Stimulated activated CD4-positive, alpha-beta T cell treated with anti-CD3 and anti-CD28 coated beads, Interleukin-15, amount 100 ng/mL, for 1 hour (primary cell): ENCODE measurements at places on chromosomes 5 and 9.

DNA sequence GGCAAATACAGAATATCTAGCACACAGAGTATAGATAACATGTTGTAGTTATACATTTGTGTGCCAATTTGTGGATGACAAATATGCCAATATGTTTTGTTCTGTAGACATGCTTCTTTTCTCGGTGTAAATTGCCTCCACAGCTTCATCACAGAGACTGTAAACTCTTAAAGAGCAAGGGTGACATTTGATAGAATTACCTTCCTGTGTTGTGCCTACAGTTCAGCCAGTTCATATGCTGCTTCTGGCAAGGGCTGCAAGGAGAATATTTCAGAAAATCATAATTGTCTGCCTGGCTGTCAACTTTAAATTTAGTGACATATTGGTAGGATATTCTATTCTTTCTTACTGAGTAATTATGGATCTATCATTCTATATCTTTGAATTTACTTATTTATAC, 155.1 kb downstream of the MAT2B start:
- no peak for DNase-seq

DNA sequence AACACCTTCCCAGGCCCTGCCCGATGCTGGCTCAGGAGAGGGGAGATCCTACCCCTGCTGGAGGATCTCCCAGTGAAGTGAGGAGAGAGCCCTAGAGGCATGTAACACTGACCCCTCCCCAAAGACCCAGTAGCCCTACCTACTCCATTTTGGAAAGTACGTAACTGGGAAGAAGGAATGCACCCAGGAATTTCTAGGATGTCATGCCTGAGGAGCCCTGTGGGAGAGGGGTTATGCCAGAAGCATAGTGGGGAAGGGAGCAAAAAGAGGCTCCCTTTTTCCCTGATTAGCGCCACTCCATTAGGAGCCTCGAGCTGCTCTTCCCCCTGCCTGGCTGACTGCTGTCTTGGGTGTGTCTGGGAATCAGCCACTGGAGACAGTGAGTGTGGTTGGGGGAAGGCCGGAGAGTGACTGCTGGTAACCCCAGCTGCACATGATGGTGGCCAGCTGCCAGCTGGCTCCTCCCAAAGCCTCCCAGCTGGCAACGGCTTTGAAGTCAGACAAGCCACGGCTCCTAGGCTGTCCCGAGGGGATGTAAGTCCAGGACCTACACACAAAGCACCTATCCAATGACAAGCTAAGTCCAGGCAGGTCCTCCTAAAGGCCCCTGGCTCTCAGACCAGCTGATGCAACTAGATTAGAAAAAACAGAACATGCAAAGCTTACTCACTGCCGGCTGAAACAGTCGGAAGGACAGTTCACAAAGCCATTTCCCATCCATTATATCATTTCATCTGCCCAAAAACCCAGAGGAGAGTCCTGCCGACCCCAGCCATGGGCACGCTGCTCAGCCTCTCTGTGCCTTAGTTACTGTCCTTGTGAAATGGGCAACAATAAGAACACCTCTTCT, 136.5 kb upstream of the ABCA1 start:
- no peak for DNase-seq

DNA sequence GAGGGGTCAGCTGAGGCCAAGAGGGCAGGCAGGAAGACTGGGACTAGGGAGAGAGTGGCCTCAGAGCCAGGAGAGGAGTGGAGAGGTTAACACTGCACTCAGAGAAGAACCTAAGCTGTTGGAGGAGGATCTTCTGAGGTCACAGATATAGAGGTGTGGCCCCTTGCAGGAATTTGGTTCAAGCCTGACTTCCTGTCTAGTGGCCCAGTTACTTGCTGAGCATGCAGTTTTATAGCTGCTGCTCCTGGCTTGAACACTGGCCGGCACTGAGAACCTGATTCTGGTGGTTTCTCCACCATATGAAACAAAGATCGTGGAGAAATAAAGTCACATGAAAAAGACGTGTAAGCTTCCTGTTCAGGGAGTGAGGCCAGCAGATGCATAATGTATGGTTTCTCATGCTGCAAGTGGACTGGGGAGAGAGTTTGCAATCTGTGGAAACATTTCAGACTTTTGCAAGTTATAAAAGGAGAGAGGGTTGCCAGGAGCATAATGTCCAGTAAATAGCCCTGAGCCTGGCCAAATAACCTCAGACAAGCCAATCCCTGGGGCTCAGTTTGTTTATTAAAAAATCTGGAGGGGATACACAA, 82.6 kb downstream of the GALNT10 start:
- DNase-seq: no peak

DNA sequence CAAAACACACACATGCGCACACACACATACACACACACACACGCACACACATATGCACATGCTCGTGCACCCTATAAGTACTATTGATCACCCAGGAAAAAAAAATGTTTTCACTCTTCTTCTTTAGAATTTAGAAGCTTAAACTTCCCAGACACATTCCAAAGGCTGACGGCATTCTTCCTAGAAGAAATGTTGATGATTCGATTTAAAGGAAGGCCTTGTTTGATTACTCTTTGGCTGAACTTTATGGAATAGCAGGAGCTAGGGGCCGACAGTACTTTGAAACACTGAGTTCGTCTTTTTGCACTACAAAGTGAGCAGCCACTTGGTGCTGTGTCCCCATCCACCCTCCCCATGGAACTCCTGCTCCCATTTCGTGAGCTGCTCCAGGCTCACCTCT, 113.2 kb downstream of the EGFLAM start:
- no peak for DNase-seq

GRCh38 chr9:68552700-68553476, 12.2 kb upstream of the TMEM252 start:
- no peak for DNase-seq

- DNase-seq: no peak
Observed at GRCh38 chr9:93711002-93711401, 134.6 kb downstream of the PHF2 start.

DNA sequence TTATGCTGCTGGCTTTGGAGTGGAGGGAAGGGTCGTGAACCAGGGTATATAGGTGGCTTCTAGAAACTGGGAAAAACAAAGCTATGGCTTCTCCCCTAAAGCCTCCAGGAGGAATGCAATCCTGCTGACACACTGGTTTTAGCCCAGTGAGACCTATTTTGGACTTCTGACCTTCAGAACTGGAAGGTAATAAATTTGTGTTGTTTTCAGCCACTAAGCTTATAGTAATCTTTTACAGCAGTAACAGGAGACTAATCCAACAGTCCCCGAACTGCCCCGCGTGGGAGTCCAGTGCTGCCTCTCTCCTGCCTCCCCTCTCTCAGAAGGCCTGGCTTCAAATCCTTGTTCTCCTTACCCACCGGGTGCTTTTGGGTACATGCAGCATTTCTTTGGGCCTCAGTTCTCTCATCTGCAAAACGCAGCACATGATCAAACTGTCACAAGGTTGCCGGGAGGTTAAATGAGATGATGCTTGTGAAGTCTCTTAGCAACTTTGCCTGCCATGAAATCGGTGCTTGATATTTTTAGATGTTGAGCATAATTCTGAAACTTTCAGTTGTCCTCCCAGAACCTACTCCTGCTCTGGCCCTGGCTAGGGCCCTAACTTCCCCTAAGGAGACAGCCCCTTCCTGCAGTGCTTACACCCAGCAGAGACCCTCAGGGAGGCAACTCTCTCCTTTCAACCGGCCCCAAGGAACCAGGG, 127.3 kb upstream of the BOD1 start:
- DNase-seq: no peak

DNA sequence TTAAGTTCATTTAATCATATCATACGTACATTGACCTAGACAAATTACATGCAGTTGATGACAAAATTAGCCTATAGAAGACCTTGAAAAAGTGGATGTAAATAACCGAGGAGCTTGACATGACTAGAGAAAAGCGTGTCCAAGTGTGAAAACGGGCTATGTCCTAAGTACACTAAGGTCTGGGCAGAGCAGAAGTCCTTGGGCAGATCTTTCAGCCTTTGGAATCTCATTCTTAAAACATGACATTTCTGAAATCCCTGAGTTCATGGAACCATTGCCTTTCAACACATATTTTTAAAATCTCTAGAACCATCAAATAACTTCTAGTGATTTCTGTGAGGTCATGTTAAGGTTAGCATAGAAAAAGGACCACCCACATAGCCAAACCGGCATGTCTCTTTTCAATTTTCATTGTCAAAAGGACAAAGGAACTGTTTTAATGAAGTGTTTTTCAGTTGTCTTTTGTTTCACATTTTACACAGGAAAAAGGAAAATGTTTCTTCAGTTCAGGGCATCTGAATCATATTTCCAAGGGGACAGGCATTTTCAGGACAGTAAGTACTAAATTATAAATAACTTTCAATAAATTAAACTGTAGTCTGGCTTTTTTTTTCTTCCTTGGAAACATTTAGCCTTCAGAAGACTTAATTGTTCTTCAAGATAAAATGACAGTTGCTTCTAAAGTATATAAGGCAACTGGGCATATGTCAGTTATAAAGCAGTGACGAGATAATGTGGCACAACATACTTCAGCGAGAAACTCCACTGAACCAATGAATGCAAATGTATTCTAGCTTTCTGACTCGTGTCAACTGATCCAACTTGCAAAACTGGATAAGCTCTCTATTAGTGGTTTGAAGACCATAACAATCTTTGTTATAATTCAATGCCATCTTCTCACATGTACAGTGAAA, 416.8 kb downstream of the NFIB start:
- no peak for DNase-seq

DNA sequence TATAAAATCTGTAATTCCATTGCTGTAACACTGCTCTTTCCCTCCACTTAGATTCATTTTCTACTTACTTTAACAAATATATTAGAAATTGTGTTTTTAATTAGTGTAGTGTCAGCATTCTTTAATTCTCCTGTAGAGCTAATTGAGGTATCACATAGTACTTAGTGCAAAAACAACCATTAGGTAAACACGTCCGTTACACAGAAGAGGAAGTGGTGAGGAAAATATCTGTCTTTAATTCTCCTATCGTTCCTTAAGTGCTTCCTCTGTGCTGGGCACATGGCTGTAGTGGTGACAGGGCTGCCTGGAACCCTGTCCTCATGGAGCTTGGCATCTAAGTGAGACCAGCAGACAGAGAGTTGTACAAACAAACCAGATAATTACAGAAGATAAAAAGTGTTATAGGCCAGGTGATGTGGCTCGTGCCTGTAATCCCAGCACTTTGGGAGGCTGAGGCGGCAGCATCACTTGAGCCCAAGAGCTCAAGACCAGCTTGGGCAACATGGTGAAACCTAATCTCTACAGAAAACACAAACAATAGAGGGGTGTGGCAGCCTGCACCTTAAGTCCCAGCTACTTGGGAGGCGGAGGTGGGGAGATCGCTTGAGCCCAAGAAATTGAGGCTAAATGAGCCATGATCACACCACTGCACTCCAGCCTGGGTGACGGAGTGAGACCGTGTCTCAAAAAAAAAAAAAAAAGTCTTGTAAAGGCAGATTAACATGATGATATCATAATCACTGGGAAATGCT, 36.4 kb downstream of the PARP8 start:
- no peak for DNase-seq

DNA sequence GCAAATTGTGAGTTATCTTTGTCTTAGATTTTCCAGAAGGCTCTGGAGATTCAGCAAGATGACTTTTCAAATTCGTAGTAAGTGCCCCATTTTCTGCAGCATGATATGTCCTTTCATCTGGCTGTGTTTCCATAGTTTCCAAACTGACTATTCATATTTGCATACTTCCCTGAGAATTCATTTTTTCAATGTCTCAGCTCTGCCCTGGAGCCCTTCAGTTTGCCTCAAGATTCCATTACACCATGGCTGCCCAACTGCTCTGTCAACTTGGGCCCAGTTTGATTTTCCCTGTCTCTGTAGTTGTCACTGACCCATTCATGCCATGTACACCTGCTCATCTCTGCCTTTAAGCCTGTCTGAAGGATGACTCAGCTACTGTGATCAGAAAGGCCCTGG, 94.2 kb upstream of the RUSC2 start:
- DNase-seq: no peak

DNA sequence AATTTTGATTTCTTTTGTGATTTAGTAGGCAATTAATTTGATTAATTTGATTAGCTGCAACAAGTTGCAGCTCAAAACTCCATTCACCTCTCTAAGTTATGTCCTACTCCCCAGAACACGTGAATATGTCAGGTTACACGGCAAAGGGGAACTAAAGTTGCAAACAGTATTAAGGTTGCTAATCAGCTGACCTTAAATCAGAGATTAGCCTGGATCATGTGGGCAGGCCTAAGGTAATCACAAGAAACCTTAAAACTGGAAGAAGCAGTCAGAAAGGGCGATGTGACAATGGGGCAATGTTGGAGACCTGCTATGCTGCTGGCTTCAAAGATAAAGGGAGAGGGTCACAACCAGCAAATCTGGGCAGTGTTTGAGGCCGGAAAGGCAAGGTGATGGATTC, 47.3 kb upstream of the ANXA1 start:
- no peak for DNase-seq

DNA sequence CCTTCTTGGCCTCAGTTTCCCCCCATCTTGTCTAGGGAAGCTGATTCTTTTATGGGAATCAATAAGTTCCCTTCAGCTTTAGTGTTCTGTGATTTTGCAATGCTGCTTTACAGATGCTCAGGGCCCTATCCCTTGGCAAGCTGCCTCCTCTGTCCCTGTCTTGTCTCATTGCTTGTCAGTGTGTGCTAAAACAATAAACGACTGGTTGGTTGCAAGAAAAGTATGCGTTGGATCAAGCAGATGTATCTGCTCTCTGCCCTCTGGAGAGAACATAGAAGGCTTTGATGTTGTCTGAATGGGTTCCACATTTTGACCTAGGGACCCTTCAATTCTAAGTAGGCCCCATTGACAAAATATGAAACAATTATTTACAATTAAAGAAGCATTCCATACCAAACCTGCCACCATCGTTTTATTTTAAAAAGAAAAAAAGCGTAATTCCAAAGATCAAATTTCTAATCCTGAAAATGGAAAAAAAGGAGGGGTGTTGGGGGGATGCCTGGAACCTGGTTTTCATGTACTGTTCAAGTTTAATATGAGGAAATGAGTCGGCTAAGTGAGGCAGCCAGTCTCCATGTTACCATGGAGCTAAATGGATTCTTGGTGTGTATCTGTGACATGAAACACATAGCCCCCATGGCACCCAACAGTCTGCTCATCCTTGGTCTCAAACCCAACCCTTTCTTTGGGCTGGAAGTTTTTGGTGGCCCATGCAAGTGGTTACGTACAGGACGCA, 31.2 kb upstream of the TARS1 start:
- DNase-seq: no peak

DNA sequence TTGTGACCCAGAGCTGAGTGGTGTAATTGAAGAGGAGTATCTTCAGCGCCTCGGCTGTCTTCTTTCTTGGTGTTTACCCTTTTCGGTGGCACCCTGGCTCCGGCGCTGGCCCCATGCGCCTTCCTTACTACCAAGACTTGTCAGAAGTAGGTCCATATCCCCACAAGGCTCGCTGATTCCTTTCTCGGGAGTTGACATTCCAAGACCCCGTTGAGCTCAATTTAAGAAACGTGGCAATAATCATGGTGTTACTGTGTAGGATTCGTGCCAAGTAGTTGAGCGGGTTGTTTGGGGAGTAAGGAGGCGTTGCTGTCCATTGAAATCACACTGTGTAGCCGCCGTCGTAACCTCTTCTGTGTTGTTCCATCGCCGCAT, 795 bp downstream of the NDUFAF2 start:
- DNase-seq: no peak

- no peak for DNase-seq
Observed at GRCh38 chr5:141603923-141604717, 14.7 kb downstream of the DIAPH1 start.

- DNase-seq: no peak
Observed at GRCh38 chr9:127805620-127806019, 2.9 kb downstream of the FPGS start.
